ENCODE measurements at places on chromosomes 11 and 22.

- DNase-seq, result peak; percentile 24
Observed at GRCh38 chr11:45646275-45646927, 19.0 kb downstream of the CHST1 start.

DNA sequence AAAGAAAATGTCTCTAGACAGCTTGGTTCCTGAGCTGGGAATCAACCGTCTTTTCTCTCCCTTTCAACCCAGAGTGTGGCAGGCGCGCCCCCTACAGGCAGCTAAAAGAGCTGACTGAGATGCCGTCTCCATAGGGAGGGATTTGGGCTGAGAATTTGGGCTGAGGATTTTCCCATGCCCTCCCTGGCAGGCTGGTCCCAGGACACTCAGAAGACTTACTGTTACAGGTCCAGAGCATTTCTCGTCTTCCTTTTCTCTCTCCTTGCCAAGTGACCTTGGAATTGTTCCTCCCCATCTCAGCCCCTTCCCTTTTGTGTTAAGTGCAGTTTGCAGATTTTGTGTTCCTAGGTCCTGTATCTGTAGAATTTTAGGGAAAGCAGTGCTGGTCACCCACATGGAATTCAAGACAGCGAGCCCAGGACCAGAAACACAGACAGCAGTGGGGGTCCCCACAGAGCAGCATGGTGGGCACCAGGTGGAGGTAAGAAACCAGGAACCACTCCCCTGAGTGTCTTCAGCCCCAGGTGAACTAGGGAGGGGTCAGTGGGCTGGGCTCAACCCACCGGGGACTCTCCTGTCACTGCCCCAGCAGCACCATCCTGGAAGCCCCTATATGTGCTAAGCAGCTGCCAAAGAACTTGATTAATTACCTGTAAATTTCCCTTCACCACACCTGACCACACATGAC, 9.9 kb upstream of the IGLL5 start:
- DNase-seq, result peak; percentile 69

DNA sequence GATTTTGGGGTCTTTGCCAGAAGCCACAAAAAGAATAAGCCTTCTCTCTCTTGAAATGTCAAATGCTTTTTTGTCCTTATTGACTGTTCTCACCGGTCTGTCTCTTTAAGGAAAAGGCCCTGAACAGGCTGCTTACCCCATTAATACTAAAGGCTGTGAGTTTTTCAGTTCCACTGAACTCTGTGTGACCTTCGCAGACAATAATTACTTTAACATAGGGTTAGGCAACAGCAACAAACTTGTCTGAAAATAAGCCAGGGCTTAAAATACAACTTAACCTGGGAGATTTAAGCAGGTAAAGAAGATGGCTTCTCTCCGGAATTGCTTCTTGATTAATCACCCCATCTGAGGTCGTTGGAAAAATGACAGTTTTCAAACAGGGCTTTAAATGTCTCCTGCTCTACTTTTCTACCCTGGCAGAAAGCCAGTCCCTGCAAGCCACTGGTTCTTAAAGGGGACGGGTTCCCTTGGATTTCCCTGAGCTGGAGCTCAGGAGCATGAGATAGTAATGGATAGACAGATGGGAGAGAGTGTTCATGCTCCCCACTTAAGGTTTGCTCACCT, 69.4 kb downstream of the ARL14EP start:
- no peak for DNase-seq

GRCh38 chr11:72724021-72724551, 28.1 kb downstream of the ARAP1 start:
- no peak for DNase-seq

DNA sequence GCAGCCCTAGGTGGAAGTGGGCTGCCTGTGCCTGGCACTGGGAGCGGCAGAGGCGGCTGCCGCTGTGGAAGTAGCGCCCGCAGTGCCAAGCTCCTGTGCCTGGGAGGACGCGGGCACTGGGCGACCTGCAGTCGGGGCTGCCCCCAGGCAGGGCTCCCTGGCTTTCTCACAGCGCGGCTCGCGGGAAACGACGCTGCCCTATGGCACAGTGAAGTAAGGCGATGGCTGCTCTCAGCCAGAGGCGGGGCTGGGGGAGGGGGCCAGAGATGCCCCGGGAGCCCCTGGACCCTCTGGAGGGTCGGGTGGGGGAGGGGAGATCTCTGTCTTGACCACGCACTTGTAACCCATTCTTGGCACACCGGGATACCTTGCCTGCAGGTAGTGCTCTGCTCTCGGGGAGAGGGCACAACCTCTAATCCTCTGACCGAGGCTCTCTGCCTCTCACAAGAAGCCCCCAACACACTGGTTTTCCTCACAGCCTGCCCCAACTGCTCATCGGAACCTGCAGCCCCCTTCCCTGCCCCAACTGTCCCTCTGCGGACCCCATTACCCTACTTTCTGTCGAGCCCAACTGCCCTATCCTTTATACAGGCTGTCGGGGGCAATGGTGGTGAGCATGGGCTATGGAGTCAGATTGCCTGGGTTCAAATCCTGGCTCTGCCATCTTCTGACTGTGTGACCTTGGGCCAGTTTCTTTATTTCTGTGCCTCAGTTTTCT, 32.2 kb upstream of the TRIM29 start:
- DNase-seq, result no peak
